ENCODE measurements at places on chromosomes 3 and 15.

GRCh38 chr3:170244576-170244975 lies 22.4 kb downstream of the PRKCI start:
- DNase-seq: no peak

GRCh38 chr3:193313061-193313958 lies 65.2 kb downstream of the ATP13A5 start:
- DNase-seq: no peak

DNA sequence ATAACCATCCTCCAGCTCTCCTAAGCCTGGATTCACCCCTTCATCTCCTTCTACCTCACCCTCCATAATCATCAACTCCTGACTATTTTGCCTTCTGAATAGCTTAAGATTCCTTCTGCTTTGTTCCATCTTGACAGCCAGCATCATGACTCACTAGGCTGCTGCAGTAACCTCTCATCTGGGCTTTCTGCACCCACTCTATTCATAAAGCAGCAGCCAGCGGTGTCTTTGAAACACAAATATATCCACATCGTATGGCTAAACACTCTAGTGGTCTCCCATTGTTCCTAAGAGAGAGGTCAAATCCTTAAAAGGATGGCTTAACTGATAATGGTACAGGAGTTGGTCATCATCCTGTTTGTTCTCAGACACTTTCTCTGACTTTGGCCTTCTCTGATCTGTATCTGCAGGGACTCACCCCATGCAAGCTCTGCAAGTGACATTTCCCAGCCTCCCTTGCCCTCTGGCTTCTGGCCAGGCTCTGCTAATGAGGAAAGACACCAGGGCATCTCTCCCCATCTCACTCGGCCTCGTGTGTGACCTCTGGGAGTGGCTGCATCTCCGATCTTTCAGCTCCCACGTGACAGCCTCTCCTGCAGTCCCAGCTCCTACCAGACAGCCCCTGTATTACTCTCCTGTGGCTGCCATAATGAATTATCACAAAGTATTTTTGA lies 6.2 kb downstream of the GRK7 start:
- no peak for DNase-seq

DNA sequence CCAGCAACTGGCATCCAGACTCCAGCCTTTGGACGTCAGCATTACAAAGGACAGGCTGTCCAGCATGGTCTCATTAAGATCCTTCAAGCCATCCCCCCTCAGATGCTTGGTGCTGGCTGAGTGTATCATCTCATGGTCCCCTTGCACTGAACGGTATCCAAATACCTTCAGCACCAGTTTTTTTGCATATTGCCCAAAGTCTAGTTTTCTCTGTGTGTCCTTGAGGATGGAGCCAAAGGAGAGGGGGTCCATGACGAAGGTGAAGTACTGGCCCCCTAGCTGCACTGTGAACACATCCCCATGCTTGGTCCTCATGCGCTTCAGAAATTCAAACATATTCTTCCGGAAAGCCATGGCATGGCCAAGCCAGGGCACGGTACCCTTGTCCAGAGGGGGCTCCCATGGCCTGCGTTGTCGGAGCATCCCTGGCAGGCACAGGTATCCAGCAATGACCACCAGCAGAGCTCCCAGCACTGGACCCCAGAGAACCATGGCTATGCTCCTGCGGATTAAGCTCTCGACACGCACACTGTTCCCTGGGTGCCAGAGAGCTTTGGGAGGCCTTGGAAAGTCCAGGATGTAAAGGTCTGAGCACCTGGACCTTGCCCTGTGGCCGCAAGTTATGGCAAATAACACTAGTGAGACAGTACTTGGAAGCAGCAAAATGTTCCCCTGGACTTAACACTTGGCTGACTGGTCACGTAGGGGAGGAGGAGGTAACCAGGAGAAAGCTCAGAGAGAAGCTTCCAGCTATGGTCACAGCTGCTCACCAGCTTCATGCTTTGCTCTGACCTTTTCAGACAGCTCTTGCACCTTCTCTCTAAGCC lies at the start of gene CYP8B1:
Gene CYP8B1, minus strand, starts transcription at position 555 of the 827 bp plus-strand sequence. Its CDS starts 63 bp downstream, at position 492.
- DNase-seq: no peak

Data from EL (cell line).